ENCODE measurements at places on chromosomes 13 and 19.

DNA sequence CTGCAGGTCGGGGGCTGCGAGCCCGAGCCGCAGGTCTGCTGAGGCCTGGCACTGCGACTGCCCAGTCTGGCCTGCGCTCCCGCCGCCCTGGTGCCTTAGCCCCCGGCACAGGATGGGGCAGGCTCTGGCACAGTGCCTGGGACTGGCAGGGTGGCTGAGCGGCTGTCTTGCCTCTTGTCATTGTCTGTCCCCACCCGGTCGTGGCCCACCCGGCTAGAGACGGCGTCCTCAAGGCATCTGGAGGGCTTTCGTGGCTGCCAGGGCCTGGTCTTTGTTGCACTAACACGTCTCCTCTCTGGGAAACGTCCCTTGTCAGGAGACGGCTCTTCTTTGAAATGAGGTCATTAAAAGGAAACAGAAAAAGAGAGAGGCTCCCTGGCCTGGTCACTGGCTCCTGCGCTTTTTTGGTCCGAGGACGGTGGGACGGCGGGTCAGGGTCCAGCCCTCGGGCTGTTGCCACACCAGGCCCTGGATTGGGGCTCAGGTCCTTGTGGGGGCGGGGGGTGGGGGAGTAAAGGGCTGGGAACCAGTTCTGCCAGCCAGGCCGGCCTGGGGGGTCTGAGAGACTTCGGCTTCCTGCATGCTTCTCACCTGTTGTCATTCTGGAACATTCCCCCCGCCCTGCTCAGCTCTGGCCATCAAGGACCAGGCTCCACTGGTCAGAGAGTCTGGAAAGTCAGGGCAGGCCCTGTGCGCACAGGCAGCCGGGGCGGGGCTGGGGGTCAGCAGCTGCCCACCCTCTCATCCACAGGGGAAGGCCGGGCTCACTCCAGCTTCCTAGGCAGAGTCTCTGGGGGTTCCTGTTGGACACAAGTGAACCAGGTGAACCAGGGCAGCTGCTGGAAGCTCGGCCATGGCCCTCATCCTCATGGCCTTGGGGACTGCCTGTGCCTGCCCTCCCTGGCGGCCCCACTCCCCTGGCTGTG lies 6.2 kb upstream of the ZNF554 start:
- no peak for DNase-seq

DNA sequence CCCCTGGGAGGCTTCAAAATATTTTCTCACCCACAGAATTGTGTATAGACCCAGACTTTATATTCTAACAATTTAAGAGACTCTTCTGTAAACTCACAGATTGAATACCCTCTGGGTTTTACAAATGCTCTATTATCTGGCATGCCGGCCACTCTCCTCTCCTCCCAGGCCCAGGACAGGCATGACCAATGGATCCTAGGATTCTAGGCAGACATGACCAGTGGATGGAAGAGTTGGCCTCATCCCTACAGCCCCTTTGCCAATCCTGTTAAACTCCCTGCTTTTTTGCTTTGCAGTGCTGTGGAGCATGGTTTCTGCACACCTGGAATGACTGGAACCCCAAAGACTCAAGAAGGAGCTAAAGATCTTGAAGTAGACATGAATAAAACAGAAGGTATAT lies 5.8 kb downstream of the ACSBG2 start:
- no peak for DNase-seq

GRCh38 chr13:49214917-49215376 lies 5.2 kb upstream of the MLNR start:
- peak; percentile 30 for DNase-seq

- no peak for DNase-seq
These were observed 769.8 kb upstream of the MIR17HG start for GRCh38 chr13:90577726-90578125.

- peak; percentile 46 for DNase-seq
These were observed at the start of gene SLC25A23 for GRCh38 chr19:6459262-6460098. Gene SLC25A23, minus strand, starts transcription at chr19:6459792. Its CDS starts 164 bp downstream, at chr19:6459628.

GRCh38 chr13:41859565-41859964 lies 101.3 kb downstream of the VWA8 start:
- no peak for DNase-seq

GRCh38 chr19:16836115-16837034 lies 7.2 kb downstream of the SIN3B start:
- DNase-seq, result no peak

GRCh38 chr19:6551607-6552450 lies 21.0 kb downstream of the TNFSF9 start:
- DNase-seq, result peak; percentile 31

DNA sequence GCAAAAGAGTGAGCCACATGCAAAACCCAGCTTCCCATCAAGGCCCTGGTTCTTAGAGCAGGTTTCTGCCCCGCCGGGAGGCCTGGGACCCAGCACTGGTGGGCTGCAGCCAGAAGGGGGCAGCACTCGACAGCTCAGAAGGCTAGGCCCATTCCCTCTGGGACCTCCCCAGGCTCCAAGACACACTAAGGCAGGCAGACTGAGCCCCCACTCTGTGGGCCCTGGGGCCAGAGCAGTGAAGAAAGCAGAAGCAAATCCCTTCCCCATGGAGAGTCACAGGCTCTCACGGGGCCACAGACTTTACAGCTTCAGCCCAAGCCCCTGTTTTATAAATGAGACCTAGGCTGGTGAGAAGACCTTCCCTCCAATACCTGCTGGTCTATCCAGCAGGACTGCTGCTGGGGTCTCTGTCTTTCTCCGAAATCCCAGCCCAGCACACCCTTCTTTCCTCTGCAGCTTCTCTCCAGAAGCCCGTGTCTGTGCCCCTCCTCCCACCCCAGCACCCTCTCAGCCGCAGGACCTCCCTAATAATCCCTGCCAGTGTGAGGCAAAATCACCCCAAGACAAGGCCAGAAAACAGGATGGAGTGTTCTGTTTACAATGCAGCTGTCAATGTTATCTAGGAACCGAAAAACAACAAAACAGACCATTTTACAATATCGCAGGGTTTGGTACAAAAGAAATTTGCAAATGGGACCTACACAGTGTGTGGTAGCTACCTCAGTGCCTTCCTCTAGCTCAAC lies 109.3 kb downstream of the ABCC4 start:
- peak; percentile 19 for DNase-seq

GRCh38 chr13:38265132-38265497 lies 84.5 kb upstream of the UFM1 start:
- no peak for DNase-seq

DNA sequence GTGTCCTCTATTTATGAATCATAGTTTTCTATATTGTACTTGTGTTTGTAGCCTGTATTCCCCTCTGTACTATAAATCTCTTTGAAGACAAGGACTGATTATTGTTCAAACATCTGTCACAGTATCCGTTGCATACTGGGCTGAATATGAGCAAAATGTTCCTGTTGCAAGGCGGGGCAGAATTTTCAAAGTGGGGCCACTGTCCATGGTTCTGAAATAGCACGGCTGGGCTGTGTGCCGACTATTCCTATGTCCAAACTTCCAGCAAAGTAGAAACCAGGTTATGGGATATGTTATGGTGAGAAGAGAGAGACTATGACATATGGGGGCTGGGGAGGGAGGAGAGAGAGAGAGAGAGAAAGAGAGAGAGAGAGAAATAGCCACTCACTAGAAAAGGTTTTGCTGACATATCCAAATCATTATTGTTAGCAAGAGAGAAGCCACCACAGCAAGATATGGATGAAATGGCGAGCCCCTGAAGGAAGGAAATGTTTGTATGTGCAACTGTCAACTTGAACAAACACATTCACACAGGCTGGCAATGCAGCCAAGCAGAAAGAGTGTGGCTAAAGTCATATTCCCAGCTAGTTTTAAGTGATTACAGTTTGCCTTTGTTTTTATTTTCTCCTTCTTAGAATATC lies 107.0 kb upstream of the GPR12 start:
- no peak for DNase-seq

DNA sequence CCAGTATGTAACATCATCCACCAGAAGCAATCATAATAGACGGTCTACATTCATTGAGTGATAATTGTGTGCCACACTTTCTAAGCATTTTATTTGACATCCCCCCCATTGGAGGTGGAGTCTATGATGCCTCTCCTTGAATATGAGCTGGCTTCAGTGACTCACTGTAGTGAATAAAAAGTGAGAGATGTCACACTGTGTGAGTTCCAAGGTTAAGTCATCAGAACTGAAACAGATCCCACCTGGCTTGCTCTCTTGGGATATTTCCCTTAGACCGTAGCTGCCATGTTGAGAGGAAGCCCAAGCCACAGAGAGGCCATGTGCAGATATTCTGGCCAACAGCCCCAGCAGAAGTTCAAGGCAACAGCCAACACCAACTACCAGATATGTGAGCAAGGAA lies 12.6 kb downstream of the RTBDN start:
- DNase-seq, result no peak

DNA sequence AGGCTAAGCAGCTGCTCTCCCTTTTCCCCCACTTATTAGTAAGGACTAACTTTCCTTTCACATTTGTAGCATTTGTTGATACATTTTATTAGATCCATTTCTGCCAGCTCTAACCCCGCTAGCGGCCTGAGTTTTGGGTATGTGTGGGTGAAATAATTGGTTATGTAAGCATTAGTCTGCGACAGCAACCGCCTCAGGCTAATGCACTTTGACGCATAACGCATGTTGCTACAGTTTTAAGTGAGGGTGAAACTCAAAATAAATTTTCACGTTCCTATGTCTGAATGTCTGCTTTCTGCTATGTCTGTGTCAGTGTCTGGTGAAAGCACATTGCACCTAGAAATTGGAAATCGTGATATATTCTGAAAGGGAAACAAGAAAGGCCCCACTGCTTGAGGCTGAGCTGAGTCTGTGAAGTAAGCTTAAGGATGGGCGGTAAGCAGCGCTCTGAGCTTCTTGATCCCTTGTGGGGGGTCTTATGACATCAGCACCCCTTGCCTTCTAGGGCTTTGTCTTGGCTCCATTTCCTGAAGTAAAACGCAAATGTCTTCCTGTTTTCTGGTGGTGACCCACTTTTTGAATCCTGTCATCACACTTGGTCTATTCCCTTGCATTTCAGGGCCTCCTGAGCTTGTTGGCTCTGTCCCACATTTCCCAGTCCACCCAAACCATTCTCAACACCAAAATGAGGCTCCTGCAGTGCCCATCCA lies 648.3 kb upstream of the ARGLU1 start:
- no peak for DNase-seq

- DNase-seq, result peak; percentile 26
These were observed 379.4 kb downstream of the KLF12 start for GRCh38 chr13:73754727-73755292.

DNA sequence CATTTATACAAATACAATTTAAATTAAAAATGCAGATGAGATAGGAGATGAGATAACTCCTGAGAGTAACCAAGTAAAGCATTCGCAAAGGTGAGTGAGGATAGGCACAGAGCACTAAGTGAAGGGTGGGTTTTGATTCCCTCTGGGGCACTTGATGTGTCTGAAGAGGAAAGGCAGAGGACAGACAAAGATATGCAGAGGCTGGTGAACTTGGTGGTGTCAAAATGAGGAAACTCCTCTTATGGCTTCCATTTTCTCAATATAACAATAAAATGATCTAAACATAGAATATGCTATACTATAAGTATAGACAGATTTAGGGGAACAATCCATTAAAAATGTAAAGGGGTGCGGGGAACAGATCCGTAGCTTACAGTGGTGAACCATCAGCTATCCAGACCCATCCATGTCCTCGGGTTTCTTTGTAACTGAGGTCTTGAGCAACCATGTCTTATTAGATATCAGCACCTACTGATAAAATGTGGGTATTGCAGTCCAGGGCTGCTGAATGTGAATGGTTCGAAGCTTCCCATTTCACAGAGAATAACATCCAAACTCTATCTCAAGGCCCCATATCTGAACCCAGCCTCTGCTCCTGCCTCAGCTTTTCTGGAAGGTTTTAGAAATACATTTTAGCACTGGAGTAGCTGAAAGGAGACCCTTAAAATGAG lies 73.9 kb upstream of the SLC10A2 start:
- no peak for DNase-seq

DNA sequence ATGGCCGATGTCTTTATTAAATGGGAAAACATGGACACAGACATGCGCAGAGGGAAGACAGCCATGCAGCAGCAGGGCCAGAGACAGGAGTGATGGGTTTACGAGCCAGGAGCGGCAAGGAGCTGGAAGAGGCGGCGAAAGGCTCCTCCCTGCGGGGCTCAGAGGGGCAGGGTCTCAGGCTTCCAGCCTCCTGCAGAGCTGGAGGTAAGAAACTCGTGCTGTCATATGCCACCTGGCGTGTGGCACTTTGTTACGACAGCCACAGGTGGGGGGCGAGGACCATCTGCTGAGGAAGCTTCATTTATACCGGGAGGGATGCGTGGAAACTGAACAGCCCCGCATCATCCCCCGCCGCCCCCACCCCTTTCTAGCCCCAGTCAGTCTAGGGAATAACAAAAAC lies 52.0 kb upstream of the SPACA7 start:
- no peak for DNase-seq

DNA sequence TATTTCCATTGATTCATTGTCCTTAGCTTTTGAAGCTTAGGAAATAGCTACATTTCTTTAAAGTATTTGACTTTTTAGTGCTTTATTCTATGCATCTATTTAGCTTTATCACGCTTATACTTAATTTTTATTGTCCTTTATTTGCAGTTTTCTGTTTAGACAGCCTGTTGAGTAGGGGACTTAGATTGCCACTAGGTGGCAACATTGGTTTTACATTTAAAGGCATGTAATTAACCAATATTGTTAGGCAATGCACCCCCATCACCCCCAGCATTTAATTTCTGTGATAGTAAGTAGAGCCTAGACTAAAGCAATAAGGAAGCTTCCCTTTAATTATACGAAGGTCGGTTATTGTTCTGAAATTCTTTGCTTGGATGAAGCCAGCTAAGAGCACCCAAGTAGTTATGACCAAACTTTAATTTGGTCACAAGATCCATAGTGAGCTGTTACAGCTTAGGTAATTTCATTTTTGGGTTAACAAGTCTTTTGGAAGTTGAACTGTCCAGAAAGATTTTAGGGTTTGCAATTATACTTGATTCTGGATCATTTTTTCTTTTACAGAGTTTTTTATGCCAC lies 36.5 kb downstream of the B3GLCT start:
- no peak for DNase-seq

GRCh38 chr13:28607187-28607955 lies 51.6 kb upstream of the POMP start:
- DNase-seq, result no peak

GRCh38 chr19:13622766-13623715 lies 116.8 kb upstream of the CACNA1A start:
- DNase-seq, result no peak

GRCh38 chr19:45446944-45447343 lies 20.9 kb upstream of the FOSB start:
- no peak for DNase-seq

DNA sequence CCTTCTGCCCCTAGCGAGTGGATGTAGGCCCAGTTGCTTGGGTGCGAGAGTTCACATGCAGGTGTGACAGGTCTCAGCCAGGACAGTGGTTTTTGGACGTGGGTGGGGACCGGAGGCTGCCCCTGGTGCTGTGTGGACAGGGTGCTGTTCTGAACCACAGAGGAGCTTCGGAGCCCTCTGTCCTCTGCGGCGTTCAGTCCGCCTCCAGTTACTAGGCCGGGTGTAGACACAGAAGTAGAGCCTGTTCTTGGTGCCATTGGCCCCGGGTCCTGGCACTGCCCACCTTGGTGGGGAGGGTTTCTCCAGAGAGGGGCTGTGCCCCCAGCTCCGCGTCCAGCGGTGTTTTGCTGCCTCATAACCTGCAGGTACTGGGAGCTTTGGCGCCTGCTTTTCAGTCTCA lies 52.4 kb downstream of the MCF2L start:
- DNase-seq, result no peak

GRCh38 chr13:78712831-78713230 lies 53.9 kb upstream of the OBI1 start:
- DNase-seq, result no peak

- DNase-seq, result no peak
These were observed 575.6 kb downstream of the DIAPH3 start for GRCh38 chr13:59587971-59588716.

GRCh38 chr19:49687566-49688316 lies 1.7 kb upstream of the ADM5 start:
- no peak for DNase-seq
